GM23248 (cell line): ENCODE measurements at places on chromosomes 16 and 17. TPM values are rescaled to one million over a fixed set of nuclear protein-coding genes. Genes with fewer than 3 reads are reported as not detected.

DNA sequence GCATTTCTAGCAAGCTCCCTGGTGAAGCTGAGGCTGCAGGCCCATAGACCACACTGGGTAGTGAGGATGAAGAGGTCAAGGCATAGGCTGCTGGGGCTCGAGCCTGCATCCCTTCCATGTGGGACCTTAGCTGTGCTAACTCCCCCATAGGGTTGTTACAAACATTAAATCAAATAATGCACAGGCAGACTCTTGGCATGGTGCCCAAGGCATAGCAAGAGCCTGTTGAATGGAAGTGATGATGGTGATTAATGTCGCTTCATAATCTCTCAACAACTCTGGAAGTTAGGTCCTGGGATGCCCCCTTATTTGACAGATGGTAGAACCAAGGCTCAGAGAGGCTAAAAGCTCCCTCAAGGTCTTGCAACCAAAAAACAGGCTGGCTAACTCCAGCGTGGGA is 283.9 kb upstream of the EEF2KMT start:
- no peak for DNase-seq

DNA sequence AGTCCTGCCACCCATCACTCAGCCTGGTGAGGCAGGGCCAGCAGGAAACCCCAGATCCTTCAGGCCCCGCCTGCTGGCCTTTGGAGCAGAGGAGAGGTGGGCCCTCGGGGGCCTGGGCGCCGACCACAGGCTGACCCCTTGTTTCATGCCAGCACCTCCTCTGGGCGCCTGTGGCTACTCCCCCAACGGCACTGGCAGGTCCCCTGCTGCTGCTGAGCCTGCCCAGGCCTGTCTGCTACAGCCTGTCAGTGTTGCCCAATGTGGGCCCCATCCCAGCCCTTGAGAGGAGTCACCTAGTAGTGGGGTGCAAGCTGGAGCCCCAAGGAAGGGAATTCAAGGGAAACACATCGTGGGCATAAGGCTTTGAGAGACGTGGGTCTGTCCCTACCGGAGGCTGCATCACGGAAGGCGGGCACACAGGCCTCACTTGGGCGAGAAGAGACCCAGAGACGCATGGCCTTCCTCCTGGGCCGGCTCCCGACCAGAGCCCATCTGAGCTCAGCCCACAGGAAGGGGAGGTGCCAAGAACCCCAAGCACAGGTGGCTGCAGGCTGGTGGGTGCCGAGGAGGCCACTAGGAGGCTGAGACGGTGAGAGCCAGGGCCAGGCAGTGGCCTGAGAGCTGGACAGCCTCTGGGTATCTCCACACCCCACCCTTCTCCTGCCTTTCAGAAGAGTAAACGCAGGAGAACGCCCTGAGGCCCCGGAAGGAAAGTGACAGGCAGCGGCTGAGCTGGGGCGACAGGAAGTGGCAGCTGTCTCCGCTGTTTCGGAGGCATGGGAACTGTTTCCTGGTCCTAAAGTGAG is 8.0 kb upstream of the FASN start:
- DNase-seq = peak; percentile 50

DNA sequence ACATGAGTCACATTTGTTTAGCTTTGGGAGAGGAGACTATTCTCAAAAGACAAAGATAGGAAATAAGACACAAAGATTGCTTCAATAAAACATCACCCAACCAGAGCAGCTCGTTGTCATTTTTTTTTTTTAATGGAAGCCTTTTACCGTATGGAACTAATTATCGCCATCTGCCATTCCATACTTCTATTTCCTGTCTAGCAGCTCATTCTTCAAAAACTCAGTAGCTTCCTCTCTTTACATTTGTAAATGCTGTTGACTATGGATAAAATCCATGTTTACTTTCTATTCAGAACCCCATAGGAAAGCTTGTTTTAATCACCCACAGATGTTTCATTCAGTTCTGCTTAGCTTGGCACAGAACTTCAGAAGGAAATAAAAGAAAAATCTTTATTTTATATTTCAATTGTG is 110.0 kb upstream of the PSMD7 start:
- DNase-seq = peak; percentile 6

DNA sequence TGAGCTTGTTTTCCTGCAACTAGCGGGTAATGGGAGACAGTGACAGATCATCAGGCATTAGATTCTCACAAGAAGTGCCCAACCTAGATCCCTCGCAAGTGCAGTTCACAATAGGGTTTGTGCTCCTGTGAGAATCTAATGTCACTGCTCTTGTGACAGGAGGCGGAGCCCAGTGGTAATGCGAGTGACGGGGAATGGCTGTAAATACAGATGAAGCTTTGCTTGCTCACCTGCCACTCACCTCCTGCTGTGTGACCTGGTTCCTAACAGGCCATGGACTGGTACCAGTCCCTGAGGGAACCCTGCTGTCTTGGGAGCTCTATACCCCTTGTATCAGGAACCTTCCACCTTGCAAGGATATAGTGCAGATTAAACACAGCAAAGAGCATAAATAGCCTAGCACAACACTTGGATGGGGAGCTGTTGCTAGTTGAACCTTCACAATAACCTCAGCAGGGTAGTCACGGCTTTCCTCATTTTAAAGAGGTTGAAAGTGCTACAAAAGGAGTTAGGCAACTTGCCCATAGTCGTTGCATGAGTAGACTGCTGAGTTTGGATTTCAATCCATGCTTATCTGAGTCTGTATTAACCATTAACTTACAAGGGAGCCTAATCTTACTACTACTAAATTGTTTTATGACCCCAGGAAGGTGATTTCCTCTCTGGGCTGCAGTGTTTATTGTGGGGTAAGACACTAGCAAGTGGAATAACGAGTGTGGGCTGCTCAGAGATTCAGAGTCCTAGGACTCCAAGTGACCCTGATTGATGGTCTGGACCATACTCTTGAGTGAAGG is 156.6 kb upstream of the ZFHX3 start:
- DNase-seq = no peak

Gene GPRC5C
- total RNA-seq = 0.25 and 2.7 TPM in 2 replicates

Gene HOXB7
- 7.1 and 11.1 TPM in 2 replicates for total RNA-seq

Gene CDRT15L2
- not detected in 2 replicates for total RNA-seq

DNA sequence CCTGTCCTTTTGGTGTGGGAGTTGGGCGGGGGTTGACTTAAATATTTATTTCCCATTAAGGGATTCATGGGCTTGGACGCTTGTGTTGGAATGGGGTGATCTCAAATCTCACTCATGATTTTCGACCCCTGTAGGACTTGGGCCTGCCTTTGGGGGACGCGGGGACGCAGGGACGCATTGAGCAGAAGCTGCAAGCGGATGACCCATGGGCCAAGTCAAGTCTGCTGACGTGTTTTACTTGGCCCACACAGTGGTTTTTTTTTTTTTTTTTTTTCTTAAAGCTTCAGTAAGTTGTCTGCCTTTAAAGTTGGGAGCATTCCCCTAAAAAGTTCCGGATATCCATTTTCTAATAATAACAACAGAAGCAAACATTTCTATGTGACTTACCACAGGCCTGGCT is 28.9 kb downstream of the CMIP start:
- peak; percentile 23 for DNase-seq

Gene TM4SF5
- not detected in 2 replicates for total RNA-seq

DNA sequence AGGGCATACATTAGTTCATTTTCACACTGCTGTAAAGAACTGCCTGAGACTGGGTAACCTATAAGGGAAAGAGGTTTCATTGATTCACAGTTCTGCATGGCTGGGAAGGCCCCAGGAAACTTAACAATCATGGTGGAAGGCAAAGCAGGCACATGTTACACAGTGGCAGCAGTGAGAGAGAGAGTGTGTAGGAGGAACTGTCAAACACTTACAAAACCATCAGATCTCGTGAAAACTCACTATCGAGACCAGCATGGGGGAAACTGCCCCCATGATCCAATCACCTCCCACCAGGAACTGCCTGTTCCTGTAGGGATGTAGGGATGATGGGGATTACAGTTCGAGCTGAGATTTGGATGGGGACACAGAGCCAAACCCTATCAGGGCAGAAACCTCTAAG is 17.2 kb downstream of the NUBP1 start:
- no peak for DNase-seq

DNA sequence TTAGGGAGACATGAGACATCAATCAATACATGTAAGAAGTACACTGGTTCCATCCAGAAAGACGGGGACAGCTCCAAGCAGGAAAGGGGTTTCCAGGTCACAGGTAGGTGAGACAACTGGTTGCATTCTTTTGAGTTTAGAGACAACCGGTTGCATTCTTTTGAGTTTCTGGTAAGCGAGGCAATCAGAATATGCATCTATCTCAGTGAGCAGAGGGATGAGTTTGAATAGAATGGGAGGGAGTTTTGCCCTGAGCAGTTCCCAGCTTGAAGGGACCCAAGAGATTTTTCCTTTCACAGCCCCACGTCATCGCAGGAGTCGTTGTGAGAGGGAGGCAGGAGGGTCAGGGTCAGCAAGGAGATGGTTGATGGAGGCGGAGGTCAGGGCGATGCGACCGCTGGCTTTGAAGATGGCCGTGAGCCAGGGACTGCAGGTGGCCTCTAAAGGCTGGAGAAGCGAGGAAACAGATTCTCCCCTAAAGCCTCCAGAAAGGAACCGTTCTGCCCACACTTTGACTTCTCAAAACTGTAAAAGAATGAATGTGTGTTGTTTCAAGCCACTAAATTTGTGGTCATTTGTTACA is 36.5 kb downstream of the IRF8 start:
- DNase-seq = no peak

Gene KRT26
- total RNA-seq = not detected in 2 replicates

DNA sequence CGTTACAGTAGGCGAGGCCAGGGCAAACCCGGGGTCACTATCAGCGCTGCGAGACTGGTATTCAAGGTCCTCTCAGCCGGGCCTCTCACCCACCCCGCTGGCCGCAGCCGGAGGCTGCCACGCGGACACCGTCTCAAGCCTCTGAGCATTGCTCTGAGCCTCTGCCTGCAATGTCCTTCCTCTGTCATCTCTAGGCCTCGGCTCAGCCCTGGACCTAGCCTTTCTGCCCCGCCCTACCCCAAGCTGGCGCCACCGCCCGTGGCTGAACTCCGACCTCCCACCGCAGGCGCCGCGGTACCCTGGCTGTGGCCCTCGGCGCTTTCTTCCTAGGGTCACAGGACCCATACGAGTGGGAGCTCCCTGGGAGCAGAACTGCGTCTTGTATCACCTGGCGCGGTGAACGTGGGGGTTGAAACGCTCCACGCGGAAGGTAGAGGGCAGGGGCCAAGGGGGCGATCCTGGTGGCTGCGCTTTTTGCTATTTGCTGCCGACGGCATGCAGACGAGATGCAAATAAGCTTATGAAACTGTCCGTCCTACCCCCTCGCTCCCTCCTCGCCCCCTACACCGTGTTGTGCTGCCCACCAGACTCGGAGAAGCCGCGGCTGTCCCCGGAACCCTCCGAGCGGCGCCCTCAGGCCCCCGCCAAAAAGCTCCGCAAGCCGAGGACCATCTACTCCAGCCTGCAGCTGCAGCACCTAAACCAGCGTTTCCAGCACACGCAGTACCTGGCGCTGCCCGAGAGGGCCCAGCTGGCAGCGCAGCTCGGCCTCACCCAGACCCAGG is 3.7 kb downstream of the DLX4 start:
- DNase-seq = peak; percentile 39

Gene MPO
- total RNA-seq = 0.38 TPM in 1 of 2 replicates, not detected in the other

Gene CCL23
- total RNA-seq = not detected in 2 replicates

GRCh38 chr17:164303-165235 is 16.9 kb downstream of the DOC2B start:
- DNase-seq = peak; percentile 54

GRCh38 chr17:20999044-20999573 is 43.7 kb downstream of the USP22 start:
- peak; percentile 3 for DNase-seq

DNA sequence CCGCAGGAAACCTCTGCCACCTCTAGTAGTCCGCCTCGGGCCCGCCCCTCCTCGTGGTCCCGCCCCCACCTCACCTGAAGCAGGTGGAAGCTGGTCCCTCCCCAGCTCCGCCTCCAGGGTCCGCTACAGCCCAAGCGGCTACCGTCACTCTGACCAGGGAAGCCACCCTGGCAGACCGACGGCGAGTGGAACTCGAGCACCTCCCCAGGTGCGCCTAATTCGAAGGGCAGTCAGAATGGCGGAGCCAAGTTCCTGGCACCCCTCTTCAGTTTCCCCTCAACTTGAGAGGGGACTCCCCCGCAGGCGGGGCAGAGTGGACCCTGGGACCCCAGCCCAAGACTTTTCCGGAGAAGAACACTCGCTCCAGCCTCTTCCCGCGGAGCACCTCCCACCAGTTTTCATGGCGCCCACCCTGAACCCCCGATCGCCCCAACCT is 507 bp downstream of the FHOD1 start:
- peak; percentile 46 for DNase-seq

DNA sequence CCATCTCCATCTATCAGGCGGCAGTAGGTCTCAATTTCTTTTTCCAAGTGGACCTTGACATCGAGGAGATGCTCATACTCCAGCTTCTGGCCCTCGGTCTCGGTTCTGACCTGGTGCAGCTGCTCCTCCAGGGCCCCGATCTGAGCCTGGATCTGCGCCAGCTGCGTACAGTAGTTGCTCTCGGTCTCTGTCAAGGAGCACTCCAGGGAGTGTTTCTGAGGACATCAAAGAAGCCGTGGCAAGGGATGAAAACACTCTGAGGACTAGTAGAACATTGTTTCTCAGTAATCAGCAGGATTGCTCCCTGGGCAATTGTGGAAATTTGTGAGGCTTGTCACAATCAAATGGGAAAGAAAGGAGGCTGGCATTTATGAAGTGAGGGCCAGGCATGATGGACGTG is 5.9 kb downstream of the KRT28 start:
- DNase-seq = no peak

DNA sequence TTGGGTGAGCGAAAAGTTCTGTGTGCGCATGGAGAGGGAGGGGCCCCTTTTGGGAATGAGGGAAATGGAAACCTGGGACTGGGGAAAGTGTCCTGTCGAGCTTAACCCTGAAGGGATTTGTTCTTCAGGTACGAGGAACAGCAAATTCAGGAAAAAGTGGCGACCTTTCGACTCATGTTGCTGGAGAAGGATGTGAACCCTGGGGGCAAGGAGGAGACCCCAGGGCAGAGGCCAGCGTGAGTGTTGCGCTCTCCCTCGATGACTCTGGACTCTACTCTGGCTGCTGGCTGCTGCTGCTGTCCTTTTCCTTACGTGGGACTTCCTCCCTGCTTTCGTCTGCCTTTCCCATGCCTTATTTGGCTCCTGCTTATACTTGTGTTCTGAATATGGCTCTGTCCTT is 4.9 kb downstream of the SRRM2 start:
- DNase-seq = no peak
